Activated CD8-positive, alpha-beta memory T cell treated with anti-CD3 and anti-CD28 coated beads for 4 hours (primary cell): ENCODE measurements at places on chromosomes 5 and 9.

GRCh38 chr9:96107436-96107835 lies 194.5 kb downstream of the HSD17B3 start:
- DNase-seq: no peak

DNA sequence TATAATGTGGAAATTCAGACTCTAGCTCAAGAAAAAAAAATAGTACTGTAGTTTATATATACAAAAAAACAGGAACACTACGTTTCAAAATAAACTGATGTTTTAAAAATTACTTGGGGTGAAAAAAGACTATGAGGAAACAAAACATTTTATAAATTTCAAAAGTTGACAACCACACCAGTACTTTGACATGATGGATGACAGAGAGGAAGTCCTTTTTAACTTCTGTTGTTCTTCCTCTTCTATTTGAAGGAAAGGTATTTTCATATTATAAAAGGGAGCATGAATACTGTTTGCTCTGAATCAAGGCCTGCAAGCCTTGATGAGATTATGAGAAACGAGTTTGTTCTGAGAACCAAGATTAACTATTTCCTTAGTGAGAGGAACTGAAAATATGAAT lies 456.9 kb downstream of the TAF11L14 start:
- no peak for DNase-seq

GRCh38 chr9:38747067-38747466 lies 27.1 kb upstream of the FAM240B start:
- DNase-seq: no peak

- DNase-seq: no peak
Measured at GRCh38 chr5:58457050-58457449, 2.8 kb downstream of the PLK2 start.

GRCh38 chr5:135129307-135129706 lies 95.3 kb upstream of the PITX1 start:
- no peak for DNase-seq

- no peak for DNase-seq
Measured at GRCh38 chr5:143572671-143573070, 169.2 kb upstream of the NR3C1 start.

GRCh38 chr9:84170521-84171141 lies 169.9 kb downstream of the SLC28A3 start:
- DNase-seq: no peak
